ENCODE measurements at places on chromosomes 3 and 15. TPM values are rescaled to one million over a fixed set of nuclear protein-coding genes. Genes with fewer than 3 reads are reported as not detected.

The CCRL2 gene
- total RNA-seq, result not detected

- DNase-seq, result no peak
- H3K27ac ChIP-seq, result no peak overlapping the region
- no peak overlapping the region for H3K4me3 ChIP-seq
- no peaks in the 10 kb centered on the region for H3K4me1 ChIP-seq
- peaks cover 2% of the 10 kb centered on the region for H3K36me3 ChIP-seq
These were observed 11.0 kb downstream of the NDUFB5 start for GRCh38 chr3:179615458-179616173.

The ST3GAL6 gene
- 6.1 TPM for total RNA-seq

GRCh38 chr15:97350813-97351212 lies 609.7 kb upstream of the ARRDC4 start:
- DNase-seq, result no peak
- no peaks in the 10 kb centered on the region for H3K27me3 ChIP-seq
- H3K36me3 ChIP-seq, result no peaks in the 10 kb centered on the region
- H3K4me1 ChIP-seq, result peaks cover 7% of the 10 kb centered on the region
- H3K27ac ChIP-seq, result no peak overlapping the region
- no peak overlapping the region for H3K4me3 ChIP-seq

The LEO1 gene
- 27.4 TPM for total RNA-seq

- H3K27me3 ChIP-seq, result peaks cover 2% of the 10 kb centered on the region
- H3K27ac ChIP-seq, result no peak within 1 kb of the TSS
- DNase-seq, result peak; percentile 77
- H3K4me1 ChIP-seq, result peaks cover 11% of the 10 kb centered on the region
These were observed at the start of gene TMEM266 for GRCh38 chr15:76059320-76060117. TMEM266 (plus strand) TSS chr15:76059985; CDS start chr15:76134264, 74,279 bp downstream.

The ITIH1 gene
- total RNA-seq, result not detected

The LSG1 gene
- 49.9 TPM for total RNA-seq

The DPH6 gene
- 30.5 TPM for total RNA-seq

DNA sequence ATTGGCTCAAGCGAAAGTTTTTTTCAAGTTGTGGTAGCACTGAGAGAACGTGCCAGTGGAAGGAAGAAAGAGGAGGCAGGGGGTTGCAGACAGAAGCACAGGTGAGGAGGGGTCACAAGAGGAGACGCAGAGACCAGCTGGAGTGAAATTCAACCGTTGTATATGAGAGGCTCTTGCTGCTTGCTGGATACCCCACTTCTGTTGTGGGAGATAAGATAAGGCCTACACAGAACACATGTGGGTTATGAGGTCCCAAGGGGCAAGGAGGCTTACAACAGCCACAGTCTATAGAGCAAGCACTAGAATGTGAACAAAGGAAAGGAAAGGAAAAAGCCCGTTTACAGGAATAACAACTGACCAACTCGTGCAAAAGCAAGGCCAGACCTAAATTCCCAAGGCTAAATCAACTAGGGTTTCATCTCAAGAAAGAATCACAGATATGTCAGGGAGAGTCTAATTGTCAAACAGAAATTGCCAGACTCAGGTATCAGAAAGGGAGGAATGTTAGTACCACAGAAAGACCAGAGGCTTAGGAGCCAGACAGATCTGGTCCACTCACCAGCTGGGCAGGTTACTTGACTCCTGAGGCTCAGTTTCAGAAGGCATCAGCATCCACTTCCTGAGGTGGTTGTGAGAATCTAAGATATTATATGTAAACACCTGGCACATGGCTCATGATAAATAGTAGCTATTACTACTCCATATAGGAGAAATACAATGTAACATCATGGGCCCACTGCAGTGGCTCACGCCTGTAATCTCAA lies 60.9 kb downstream of the MSL2 start:
- H3K4me1 ChIP-seq, result no peaks in the 10 kb centered on the region
- no peaks in the 10 kb centered on the region for H3K27me3 ChIP-seq
- DNase-seq, result no peak
- H3K27ac ChIP-seq, result no peak overlapping the region

- no peaks in the 10 kb centered on the region for H3K36me3 ChIP-seq
- H3K27me3 ChIP-seq, result no peaks in the 10 kb centered on the region
- peak overlapping the region; percentile 93 for H3K4me3 ChIP-seq
- H3K27ac ChIP-seq, result 0 out of 2 replicates have a peak overlapping the region, but pooled peaks have one; percentile 18
- no peak for DNase-seq
- H3K4me1 ChIP-seq, result peaks cover 4% of the 10 kb centered on the region
These were observed 636 bp upstream of the SNRPA1 start for GRCh38 chr15:101295607-101296161.

The TLE3 gene
- 61.2 TPM for total RNA-seq

The FBLN2 gene
- 15.5 TPM for total RNA-seq

The GFM1 gene
- total RNA-seq, result 45.3 TPM
